ENCODE measurements at places on chromosomes 3 and 15. TPM values are rescaled to one million over a fixed set of nuclear protein-coding genes. Genes with fewer than 3 reads are reported as not detected.

Gene NDN
- 9.0 TPM for total RNA-seq

Gene CD86
- total RNA-seq, result 0.91 TPM

Gene MGA
- 22.6 TPM for total RNA-seq

- no peak for DNase-seq
These were observed 32.1 kb upstream of the TNFAIP8L3 start for GRCh38 chr15:51126842-51127241.

- no peak for DNase-seq
These were observed 39.4 kb downstream of the AGTR1 start for GRCh38 chr3:148737104-148737530.

DNA sequence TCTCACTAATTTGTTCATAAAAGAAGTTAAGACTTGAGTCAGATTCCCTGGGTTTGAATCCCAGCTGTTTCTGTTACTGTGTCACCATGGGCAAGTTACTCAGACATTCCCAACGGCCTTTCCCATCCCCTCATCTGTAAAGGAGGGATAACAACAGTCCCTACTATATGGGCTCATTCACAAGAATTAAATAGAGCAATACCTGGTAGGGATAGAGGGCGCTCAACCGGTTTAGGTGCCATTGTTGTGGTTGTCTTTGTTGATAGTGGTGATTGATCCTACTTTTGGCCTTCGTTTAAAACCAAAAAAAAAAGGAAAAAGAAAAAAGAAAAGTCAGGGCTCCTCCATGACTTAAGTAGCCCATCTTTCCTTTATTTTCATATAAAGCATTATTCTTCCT, 563.1 kb downstream of the GRM7 start:
- no peak for DNase-seq

DNA sequence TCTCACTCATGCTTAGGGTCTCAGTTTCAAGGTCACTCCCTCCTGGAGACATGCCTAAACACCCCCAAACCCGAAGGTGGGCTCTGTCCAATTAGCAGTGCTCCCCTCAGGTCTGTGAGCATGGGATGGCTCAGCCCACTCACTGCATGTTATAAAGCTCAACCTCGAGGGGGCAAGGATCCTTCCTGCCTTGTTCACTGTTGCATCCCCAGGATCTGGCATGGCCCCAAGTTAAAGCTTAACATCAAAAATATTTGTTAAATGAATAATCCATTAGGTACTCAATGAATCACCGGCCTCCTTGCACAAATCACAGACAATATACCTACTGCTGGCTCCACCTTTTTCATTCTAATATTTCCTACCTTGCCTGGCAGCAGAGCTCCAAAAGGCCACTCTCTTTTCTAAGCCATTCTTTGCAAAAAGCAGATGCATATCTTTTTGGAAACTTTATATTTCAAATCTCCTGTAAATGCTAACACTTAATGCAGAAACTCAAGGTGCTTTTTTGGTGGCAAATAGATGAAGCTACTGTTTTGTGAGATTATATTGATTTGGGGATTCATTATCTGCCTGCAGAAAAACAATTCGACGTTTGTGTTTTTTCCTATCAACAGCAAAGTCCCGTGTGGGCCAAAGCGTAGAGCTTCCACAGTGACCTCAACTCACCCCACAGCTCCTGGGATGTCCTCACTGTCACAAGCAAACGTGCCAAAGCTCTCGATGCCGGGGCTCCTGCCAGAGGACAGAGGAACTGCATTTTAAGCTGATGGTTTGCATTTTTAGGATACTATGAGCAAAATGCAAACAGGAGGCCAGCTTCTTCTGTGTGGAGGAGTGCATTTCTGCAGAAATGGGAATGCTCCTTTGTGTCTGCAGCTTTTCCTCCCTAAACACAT, 35.4 kb downstream of the PCOLCE2 start:
- no peak for DNase-seq

GRCh38 chr15:75782926-75783325, 60.3 kb upstream of the UBE2Q2 start:
- peak; percentile 61 for DNase-seq

DNA sequence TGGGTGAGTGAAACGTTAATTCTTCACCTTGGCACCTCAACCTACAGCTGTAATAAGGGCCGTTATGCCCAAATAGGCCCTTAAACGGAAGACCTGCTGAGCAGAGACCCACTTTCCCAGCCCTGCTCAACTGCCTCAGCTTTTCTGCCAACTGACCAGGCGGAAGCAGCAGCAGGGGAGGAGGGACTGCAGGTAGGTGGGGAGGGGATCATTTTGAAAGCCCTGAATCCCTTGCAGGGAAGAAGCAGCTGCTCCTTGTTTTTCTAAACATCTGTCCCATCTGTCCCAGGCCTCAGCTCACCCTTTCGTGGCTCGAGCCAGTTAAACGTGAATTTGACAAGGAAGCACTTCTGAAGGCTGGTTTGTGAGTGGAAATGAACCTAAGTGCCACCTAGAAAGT, 978 bp upstream of the CMC1 start:
- DNase-seq, result no peak

DNA sequence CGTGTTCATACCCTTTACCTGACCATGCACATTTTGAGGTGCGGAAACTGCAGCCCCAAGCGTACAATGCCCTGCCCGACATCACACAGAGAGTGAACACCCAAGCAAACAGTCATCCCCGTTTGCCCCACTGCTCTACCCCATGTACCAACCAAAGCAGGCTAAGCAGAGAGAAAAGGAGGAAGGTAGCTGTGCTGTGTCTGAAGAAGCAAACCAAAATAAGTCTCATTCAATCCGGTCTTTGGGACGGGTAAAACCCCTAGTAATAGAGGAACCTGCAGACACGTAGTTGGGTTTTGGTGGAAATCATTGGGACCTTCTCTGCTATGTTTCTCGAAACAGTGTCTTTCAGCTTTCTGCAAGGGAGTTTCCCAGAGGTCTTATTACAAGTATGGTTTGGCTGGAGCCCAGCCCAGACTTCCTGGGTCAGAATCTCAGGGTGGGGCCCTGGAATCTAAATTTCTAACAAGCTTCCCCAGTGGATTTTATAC, 164.6 kb upstream of the HES1 start:
- no peak for DNase-seq

- no peak for DNase-seq
These were observed 45.0 kb downstream of the KLF13 start for GRCh38 chr15:31371520-31372240.

DNA sequence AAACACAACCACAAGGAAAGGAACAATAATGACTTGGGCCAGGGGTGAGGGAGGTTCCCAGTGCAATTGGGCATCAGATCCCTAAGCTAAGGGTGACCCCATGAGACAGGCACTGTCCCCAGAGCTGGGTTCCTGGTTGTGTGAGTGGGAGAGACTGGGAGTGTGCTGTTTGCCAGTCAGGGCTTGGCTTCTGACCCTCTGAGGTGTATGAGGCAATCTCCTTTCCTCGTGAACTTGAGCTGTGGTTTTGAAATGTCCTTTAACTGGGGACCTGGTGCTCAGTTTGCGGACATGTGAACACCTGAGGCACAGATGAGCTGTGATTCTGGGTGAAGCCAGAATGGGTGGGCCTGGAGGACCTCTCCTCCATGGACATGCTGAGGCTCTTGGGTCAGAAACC, 58.5 kb upstream of the PLXNA1 start:
- no peak for DNase-seq

DNA sequence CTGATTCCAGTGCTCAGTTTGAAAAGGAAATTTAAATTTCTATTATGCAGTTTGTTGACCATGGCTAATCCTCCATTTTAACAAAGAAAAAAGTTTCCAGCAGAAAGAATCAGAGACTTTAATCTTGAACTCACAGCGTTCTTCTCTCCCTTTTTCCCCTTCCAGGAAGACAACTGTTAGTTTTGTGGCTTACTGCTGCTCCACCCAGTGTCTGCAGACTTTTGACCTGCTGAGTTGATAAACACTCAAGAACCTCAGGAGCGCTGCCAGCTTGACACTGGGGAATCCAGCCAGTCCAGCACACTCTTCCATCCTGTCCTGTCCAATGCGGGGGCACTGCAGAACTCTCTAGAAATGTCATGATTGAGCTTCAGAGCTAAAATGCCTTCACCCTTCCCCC, 134.6 kb downstream of the LRRC28 start:
- DNase-seq, result no peak

DNA sequence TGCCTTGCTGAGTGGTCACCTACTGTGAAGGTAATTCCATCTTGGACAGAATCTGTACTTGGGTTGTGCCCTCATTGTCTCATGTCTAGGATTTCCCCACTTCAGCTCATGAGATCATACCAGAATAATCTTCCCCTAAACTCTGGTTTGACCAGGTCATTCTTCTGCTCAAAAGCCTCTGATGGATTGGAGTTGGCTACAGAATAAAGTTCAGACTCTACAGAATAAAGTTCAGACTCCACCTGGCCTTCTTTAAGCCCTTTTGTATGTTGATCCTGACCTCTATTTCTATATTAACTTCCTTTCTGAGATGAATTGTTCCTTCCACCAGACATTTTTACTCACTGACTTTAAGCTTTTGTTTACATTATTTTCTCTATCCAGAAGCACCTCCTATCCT, 6.4 kb upstream of the GLCE start:
- no peak for DNase-seq

- peak; percentile 58 for DNase-seq
These were observed 64.6 kb upstream of the PRR23C start for GRCh38 chr3:139109271-139109670.

DNA sequence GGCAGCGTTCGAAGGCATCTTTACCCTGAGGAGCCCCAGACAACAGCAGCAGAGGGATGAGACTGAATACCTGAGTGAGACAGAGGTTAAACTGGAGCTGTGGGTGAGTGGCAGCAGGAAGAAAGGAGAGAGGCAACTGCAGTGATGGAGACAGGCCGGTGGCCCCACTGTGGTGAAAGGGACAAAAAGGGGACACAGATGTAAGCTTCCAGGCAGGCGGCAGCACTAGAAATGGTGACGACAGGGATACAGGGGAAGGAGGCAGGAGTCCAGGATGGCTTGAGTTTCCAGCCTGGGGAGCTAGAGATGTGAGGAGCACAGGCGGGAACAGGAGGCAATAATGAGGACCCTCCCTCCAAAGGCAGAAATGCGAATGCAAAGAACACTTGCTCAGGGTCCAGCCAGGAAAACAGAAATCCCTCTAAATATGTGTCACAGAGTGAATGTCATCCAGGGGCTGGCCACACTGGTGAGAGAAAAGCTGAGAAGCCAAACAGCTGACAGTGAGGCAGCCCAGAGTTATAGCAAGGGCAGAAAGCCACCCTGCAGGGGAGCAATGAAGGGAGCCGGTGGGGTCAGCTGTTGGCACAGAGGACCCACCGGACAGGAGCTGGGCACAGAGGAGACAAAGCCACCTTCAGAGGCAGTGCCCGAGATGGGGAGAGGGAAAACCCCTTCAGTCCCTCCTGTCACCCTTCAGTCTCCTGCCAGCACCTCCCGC, 70.1 kb downstream of the TBC1D2B start:
- DNase-seq, result peak; percentile 57

DNA sequence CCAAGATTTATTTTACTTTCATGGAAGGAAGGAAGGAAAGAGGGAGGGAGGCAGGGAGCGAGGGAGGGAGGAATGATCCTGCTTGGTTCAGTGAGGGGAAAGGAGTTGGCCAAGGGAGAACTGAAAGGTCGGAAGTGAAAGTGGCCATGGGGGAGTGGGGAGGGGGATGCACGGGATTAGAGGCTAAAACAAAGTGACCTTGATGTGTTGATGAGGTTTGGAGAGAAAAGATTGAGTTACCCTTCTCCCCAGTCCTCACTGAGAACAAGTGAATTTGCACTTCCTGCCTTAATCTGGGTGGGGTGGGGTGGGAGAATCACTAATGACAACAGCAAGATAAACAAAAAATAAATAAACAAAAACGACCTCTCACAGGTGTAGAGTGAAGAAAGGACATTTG, 212.0 kb upstream of the TLE3 start:
- DNase-seq, result no peak

GRCh38 chr3:35789042-35789831, 149.9 kb downstream of the ARPP21 start:
- no peak for DNase-seq

DNA sequence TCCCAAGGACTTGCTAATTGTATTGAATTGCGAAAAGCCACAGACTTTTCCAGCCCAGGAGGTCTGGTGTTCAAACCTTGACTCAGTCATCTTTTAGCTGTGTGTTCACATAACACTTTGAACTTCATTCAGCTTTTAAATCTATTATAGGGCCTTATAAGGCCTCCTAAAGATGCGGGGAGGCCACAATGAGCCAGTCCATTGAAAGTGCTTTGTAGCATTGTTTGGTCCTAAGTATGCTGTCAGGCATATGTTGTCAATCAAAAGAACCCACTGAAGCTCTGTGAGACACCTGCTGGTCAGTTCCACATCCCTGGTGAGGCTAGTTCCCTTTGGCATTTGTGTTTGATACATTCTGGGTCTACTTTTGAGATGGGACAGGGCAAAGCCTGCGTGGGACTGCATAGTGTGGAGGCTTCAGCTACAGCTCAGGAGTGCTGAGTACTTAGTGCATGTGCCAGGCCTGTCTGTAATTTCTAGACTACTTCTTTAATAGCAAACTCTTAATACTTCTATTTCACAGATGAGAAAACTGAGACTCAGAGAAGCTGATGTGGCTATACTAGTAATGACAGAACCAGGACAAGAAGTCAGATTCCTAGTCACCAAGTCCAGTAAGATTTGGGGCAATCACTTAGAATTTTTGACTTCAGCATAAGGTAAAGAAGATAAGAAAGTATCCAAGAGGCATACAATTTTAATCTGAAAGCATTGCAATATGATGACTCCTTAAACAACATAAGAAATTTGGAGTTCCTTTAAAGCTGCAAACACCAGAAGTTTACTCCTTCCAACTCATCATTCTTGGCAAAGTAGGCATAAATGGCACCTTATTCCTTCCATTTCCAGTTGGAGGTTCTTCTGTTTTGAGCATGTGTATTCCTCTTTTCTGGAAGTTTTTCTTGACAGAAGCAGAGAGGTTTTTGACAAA, 213.0 kb downstream of the PDCD6IP start:
- no peak for DNase-seq

DNA sequence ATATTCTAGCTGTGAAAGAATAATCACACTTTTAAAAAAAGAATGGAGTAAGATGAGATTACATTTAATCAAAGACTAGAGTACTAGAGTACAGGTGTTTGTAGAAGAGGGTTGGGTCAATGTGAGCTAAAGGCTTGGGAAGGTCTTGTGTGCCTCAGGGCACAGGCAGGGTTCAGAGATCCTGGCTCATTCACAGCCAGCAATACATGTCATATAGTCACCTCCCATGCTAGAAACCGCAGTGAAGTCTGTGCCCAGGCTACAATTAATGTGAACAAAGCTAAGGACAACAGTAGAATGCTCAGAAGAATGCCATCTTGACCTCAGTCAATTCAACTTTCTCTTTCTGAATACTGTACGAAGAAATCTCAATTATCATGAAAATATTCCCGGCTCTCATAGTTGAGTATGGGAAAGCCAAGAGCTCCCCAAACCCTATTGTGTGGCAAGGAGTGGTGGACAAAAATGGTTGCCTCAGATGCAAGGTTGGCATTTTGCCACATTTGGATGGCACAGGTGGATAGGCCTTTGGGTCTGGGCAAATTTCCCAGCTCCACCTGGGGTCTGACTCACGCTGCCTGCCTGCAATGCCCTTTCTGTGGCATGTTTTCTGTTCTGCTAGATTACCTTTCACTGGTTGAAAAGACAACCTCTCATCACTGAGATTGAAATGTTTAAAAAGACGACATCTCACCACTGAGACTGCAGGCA, 70.2 kb downstream of the NMD3 start:
- DNase-seq, result no peak

Measured in lower leg skin (tissue), 4 donors.